ENCODE measurements at places on chromosomes 6 and 20.

GRCh38 chr20:18645851-18646250 is 58.0 kb downstream of the DTD1 start:
- no peak for DNase-seq

- no peak for DNase-seq
Observed at GRCh38 chr20:12171923-12172524, 254.3 kb downstream of the BTBD3 start.

- DNase-seq, result no peak
Observed at GRCh38 chr20:53091789-53092188, 119.6 kb downstream of the TSHZ2 start.

DNA sequence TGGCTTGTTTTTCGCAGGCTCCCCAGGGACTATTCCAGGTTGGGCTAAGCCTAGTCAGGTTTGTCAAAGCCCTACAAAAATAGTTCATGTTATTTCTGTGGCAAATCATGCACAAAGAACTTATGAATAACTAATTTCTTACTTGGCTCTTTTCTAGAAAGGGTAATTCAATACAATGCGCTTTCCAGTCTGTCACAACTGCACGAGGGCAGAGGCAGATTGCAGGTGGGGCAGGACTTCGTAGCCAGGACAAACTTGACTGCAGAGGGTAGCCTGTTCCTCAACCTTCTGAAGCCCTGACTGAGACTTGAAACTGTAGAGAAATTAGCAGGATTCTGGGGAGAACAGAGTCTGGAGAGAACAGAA is 253.5 kb downstream of the QKI start:
- DNase-seq, result no peak

GRCh38 chr6:128727500-128727899 is 155.4 kb upstream of the LAMA2 start:
- DNase-seq, result no peak

GRCh38 chr6:25054469-25054868 is 118.7 kb upstream of the RIPOR2 start:
- DNase-seq, result no peak

DNA sequence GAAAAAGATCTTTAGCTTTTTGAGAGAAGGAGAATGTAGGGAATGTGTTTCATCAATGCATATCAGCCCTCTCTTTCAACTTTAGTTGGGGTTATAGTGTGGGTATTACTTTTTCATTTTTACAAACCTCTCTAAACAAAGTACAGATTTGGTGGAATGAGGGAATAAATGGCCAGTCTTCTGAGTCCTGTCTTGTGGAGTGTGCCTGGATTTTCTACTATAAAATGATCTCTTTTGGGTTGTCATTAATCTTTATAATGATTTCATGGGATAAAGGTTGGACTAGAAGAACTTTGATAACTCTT is 209.3 kb downstream of the RNF144B start:
- DNase-seq, result no peak

- DNase-seq, result no peak
Observed at GRCh38 chr20:1619861-1620444, at the start of gene SIRPB1. Gene SIRPB1 (minus strand): TSS chr20:1620009. CDS start chr20:1619944, 65 bp downstream.

Data from hematopoietic multipotent progenitor cell treated with erythropoietin and hydrocortisone succinate and interleukin-3 and kit ligand, for 15 days (in vitro differentiated cells).